ENCODE measurements at places on chromosomes 7 and 10.

GRCh38 chr7:46586406-46586805 is 665.3 kb upstream of the IGFBP3 start:
- DNase-seq = no peak

- no peak for DNase-seq
Observed at GRCh38 chr10:111954386-111954785, 229.2 kb downstream of the GPAM start.

GRCh38 chr7:124570558-124570957 is 195.0 kb downstream of the GPR37 start:
- no peak for DNase-seq

DNA sequence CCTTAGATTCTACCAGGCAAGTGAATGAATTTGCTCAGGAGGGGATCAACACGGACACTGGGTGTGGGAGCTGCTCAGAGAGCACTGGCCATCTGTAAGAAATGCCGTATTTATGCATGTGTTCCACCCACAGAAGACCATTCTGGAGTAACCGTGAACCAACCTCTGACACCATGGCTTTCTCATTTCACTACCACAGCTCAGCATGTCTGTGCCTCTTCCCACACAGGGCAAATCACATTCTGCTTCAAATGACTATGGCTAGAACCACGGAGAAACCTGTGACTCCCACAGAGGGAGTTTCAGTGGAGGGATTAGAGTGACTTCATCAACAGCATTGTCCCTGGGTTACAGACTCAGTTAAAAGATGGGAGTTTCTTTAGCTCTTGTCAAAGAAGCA is 893.4 kb downstream of the XPNPEP1 start:
- DNase-seq = no peak

DNA sequence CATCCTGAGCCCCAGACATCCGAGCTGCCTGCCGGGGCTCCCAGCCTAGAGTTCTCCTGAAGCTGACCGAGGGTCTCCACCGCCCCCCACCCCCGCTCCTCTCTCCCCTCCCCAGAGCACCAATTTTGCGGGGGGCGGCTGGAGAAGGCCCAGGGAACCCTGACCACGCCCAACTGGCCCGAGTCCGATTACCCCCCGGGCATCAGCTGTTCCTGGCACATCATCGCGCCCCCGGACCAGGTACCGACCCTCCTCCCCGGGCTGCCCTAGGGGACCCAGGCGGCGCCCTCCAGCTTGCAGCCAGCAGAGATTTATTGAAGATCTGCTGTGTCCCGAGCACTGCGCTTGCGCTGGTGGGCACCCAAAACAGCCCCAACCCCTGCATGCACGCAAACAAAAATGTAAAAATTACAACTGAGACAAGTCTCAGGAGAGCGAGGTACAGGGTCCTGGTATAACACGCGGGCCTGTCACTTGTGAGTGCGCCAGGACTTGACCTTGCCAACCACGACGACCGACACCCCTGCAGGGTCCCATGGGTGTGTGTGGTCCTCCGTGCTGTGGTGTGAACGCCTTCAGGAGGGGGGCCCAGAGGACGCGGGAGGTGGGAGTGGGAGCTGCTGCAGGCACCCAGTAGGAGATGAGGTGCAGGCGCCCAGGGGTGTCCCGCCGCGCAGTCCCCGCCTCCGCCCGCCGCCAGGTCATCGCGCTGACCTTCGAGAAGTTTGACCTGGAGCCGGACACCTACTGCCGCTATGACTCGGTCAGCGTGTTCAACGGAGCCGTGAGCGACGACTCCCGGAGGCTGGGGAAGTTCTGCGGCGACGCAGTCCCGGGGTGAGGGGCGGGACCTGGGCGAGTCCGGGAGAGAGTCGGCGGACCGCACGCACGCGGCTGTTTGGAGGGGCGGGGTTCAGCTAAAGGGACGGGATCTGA is 3.1 kb downstream of the PCOLCE start:
- DNase-seq = no peak

DNA sequence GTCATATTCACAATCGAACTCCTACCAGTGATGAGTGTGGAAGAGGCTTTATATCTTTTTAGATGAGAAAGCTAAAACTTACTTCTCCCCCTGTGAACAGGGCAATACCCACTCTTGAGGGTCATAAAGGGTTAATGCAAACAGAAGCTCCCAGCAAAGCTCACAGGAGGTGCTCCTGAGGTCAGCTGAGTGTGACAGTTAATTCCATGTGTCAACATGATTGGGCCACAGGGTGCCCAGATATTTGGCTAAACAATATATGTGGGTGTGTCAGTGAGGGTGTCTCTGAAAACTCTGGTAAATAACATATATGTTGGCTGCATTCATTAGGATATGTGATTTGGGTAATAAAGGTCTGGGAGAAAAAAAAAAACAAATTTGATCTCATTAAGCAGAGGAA is 86.0 kb downstream of the HIP1 start:
- DNase-seq = no peak

DNA sequence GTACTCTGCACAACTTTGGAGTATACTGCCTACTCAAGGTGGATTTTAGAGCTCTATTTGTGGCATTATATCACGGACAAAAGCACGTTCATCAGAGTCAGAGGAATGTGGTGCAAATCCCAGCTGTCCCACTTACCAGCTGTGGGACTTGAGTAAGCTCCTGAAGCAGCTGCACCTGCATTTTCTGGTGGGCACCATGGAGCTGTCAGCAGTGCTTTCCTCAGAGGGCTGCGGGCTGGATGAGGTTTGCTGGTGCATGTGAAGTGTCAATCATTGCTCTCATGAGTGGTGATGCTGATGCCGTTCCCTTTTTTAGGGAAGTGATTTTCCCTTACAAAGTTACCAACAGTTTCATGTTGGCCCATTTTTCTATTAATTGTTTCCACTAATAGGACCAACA is 53.4 kb downstream of the EGFR start:
- no peak for DNase-seq

GRCh38 chr10:123563581-123563855 is 102.6 kb upstream of the GPR26 start:
- DNase-seq = no peak

GRCh38 chr7:46741938-46742540 is 821.0 kb upstream of the IGFBP3 start:
- DNase-seq = no peak

DNA sequence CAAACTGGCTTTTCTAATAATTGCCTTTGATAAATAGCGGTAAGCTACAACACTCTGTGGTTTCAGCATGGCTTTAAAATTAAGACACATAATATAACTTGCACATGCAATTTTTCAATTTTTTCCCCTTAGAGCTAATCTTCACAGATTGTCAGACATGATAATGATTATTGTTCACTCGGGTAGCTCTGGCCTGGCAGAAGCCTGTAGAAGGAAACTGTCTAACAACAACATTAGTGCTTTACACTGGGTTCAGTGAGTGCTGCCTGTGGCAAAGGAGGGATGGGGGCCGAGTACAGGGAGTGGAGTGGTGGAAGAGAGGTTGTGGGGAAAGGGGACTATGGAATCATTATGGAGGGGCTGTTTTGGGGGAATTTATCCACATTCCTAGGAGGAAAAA is 67.2 kb upstream of the AUTS2 start:
- DNase-seq = no peak

DNA sequence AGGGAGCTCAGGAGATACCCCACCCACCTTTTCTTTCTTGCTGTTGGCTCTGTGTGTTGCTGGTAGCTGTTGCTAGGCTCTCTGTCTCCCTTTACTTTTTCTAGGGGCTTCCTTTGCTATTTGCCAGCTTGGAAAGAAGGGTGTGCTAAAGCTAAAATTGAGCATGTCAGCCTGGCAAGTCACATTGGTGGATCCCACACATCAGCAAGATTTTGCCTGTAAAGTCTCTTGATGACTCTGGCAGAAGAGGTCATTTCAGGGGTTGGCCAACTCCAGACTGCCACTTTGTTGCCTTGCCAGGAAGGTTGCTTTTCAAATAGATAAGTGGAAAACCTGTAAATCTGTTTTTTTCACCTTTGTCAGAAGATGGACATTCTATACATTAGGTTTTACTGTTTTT is 9.9 kb downstream of the CCNY start:
- DNase-seq = no peak

DNA sequence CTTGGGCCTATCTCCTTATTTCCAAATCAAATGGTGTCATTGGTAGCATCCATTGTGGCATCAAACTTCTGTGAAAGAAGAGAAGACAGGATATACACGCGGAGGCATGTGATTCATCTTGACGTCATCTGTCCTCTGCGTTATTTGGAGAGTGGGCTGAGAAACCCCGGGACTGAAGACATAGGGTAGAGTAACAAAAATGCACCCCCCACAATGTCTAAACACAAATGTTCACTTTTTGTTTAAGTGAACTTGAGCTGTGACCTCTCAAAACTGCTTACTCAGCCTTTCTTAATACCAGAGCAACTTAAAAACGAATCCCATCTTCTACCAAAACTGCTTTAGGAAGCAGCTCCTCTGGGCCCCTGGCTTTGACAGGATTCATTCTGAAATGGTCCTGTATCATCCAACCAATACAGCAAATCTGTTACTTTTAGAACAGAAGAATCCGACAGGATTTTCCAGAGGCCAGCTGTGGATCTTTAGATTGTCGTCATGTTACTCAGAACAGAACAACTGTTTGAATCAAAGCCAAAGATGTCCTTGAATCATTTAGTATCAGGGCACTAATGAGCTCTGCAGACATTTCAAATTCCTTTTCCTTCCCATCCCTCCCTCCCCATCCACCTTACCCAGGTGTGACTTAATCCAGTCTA is 438.1 kb downstream of the SUGCT start:
- DNase-seq = no peak

DNA sequence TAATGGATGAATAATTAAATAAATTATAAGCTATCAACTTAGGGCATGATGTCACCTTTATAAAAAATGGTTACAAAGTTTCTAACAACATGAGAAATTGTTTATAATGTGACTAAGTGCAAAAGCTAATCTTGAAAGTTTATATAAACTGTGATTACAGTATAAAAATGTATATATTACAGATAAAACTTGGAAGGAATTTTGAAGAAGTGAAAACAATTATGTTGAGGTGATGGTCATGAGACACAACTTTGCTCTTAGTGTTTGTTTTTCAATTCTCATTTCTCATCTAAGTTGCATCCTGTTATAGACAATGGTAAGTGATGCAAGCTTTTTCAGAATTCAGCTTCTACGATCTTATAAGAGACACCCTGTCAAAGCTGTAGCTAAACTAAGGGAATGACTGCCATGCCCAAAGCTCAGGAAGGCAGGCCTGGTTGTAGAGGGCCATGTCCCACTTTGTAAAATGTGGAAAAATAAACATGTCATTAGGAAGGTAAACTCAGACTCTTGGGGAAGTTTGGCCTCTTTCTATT is 23.9 kb downstream of the MACC1 start:
- DNase-seq = no peak

DNA sequence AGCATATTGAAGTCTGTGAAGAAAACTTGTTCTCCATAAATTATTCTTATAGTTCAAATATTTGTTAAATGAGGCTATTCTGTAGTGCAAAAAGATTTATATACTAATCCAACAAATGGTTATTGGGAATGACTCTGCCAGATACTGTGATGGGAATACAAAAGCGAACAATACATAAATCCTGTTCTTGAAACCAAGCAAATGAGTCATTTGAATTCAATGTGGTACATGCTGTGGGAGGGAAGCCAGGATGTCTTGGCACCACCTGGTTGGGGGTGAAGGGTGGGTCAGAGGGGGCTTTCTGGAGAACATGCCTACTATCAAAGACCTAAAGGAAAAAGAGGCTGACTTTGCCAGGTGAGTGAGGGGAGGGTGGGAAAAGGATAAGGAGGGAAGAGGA is 594.2 kb downstream of the CALN1 start:
- DNase-seq = no peak

GRCh38 chr10:42652858-42653257 is 14.5 kb upstream of the ZNF33B start:
- DNase-seq = no peak

DNA sequence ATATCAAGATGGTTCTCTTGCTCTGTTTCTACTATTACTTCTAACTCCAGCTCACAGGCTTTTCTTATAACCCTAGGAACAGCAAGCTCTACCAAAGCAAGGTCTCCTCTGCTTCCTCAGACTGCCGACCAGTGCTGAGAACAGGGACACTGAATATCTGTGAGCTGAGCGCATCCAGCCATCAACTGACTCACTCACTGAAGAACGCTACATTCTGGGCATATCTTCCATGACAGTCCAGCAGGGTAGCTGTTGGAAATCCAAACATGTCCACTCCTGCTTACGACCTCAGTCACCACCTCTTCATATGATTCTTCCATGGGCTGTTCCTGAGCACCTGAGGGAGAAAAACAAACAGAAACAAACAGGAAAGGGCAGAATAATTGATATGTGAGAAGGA is 2.8 kb downstream of the ZNF32 start:
- DNase-seq = no peak

- no peak for DNase-seq
Observed at GRCh38 chr7:123022576-123022975, 27.1 kb upstream of the TAS2R16 start.

DNA sequence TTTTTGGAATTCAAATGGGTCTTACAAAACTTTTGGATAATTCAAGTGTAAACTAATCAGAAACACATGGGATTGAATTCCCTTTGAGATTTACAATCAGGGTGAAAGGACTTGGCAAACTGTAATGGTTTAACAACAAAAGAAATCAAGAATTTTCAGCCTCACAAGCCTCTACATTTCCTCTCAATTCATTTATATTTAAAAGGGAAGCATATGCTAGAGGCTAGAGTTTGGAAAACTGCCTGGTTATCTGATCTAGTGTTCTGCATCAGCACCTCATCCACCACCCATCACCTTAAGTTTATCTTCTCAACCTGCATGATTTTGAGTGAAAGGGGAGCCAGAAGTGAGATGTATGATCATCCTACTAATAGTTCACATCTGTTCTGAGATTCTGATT is 120.7 kb downstream of the TES start:
- no peak for DNase-seq

DNA sequence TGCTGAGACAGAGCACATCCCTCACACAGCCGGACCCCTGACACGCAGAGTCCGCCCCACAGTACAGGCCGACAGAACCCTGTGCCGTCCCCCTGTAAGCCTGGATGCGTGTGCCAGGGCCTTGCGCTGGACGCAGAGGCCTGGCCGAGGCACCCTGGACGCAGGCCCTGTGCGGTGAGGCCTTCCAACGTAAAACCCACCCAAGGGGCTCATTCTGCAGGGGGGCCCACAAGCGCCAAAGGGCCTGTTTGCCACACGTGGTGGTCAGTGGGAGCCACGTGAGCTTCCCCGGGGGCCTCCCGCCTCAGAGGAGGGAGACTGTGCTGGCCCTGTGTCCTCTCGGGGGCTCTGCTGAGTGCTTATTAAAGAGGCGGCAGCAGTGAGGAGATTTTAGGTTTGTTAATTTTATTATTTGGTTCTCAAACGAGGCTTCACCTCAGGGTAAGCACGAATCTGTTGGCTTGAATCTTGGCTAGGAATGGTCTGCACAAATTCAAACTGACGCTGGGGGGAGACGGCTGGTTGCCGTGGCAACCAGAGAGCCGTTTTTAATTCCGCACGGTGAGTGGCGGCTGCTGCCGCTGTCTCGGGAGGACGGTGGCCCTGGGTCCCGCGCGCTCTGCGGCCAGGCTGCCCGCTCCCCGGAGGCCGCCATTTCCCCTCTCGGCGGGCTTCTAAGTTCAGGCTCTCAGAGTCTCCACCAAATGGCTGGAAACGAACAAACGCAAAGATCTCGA is 4.9 kb upstream of the ADGRA1 start:
- no peak for DNase-seq

Measured in esophagus squamous epithelium (tissue), 5 donors.